B cell (primary cell): ENCODE measurements at places on chromosomes 5 and 9. TPM values are rescaled to one million over a fixed set of nuclear protein-coding genes. Genes with fewer than 3 reads are reported as not detected.

- DNase-seq: no peak
- no peak overlapping the region for H3K27ac ChIP-seq
- no peaks in the 10 kb centered on the region for H3K36me3 ChIP-seq
- H3K4me3 ChIP-seq: no peak overlapping the region
- peaks cover 3% of the 10 kb centered on the region for H3K4me1 ChIP-seq
Measured at GRCh38 chr5:173279166-173279565, 44.2 kb upstream of the NKX2-5 start.

GRCh38 chr9:19485193-19485592 lies 76.4 kb downstream of the ACER2 start:
- H3K4me3 ChIP-seq: no peak overlapping the region
- DNase-seq: no peak
- no peaks in the 10 kb centered on the region for H3K36me3 ChIP-seq
- H3K27ac ChIP-seq: no peak overlapping the region
- H3K4me1 ChIP-seq: no peaks in the 10 kb centered on the region
- H3K27me3 ChIP-seq: no peaks in the 10 kb centered on the region

DNA sequence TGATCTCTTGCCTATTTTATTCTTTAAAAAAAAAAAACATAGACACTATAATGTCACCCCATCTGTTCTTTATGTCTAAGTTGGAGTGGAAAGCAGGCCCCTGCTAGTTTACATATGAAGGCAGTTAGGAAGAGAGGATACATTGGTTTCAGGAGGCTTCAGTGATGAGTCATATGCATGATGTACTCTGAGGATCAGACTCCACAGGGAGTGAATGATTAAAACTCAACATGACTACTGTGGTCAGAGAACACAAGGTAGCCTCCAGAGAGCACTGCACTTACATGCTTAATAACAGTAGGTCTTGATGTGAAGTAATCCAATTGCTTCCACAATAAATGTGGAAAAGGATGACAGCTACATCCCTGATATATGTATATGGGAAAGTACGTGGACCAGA lies 22.7 kb upstream of the FSTL4 start:
- DNase-seq: no peak
- H3K27ac ChIP-seq: no peak overlapping the region
- no peaks in the 10 kb centered on the region for H3K4me1 ChIP-seq

DNA sequence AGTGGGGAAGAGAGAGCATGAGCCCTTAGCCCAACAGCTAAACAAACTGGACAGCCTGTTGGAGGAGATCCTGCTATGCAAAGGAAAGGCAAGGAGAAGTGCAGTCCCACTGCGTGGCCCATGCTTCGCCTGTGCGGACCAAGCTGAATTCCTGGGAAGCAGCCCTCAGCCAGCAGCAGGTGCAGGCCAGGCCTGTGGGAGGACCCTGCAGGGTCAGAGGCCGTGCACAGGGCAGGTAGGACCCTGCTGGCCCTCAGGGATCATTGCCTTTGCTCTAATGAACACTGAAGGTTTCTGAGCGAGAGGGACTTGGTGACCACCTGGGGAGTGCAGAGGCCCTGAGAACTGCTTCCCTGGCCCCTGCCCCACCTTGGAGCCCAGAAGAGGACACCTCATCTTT lies 6.0 kb upstream of the SLC6A19 start:
- DNase-seq: no peak
- H3K36me3 ChIP-seq: no peaks in the 10 kb centered on the region

DNA sequence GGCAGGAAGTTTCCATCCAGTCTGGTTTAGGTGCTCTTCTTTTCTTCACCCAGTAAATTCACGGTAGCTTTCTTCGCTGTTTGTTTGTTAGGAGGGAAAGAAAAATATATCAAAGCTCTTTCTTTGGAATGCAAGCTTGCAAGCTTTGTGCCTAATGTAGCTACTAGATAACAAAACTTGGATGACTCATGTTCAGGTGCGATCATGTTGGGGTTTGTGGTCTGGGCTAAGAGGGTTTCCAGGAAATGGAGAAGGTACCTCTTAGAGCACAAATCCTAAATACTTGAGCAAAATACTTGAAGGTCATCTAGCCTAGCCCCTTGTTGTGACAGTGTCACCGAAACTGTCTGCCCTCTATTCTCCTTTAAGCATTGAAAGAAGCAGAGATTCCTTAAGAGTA lies 17.7 kb downstream of the SRP19 start:
- H3K4me1 ChIP-seq: no peaks in the 10 kb centered on the region
- no peak overlapping the region for H3K27ac ChIP-seq
- no peak for DNase-seq
- H3K27me3 ChIP-seq: no peaks in the 10 kb centered on the region
- peaks cover 68% of the 10 kb centered on the region for H3K36me3 ChIP-seq
- no peak overlapping the region for H3K4me3 ChIP-seq

DNA sequence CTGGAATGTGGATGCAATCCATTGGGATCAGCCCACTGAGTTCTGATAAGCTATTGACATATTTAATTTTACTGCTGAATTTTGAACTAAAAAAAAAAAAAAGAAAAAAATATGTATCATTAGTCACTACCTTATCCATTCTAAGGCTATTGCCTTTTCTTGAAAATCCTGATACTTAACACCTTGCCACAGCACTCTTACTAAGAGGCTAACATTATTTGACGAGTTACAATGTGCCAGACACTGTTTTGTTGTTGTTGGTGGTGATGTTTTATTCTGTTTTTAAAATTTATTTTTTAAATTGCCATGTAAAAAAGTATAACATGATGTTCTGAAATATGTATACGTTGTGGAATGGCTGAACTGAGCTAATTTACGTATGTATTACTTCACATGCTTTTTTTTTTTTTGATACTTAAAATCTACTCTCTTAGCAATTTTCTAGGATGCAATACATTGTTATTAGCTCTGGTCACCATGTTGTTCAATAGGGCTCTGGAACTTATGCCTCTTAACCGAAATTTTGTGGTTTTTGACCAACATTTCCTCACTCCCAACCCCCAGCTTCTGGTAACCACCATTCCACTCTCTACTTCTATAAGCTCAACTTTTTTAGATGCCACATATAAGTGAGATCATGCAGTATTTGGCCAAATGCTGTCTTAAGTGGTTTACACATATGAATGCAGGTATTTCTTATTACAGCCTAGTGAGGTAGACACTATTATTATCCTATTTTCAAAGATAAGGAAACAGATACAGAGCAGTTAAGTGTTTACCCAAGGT lies 134.8 kb upstream of the PCA3 start:
- H3K4me1 ChIP-seq: peaks cover 11% of the 10 kb centered on the region
- no peaks in the 10 kb centered on the region for H3K27me3 ChIP-seq
- H3K27ac ChIP-seq: no peak overlapping the region
- no peaks in the 10 kb centered on the region for H3K36me3 ChIP-seq

DNA sequence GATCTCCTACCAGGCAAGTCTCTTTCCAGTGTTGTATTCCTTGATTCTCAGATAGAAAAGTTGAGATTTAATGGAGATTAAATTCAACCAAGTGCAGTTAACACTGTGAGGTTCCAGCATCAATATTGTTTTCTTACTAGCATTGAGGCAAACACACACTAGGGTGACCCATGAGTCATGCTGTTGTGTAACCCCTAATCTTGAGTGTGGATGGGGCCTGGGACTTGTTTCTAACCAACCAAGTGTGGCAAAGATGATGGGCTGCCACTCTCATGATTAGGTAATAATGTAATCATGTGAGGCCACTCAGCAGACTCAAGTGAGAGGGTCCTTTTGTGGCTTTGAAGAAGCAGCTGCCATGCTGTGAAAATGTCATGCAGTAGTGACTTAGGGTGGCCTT lies 394.2 kb downstream of the IRX2 start:
- H3K27ac ChIP-seq: no peak overlapping the region
- no peak for DNase-seq

GRCh38 chr5:139690064-139690802 lies 42.1 kb downstream of the CXXC5 start:
- no peaks in the 10 kb centered on the region for H3K27me3 ChIP-seq
- no peak overlapping the region for H3K4me3 ChIP-seq
- no peaks in the 10 kb centered on the region for H3K36me3 ChIP-seq
- DNase-seq: peak; percentile 71
- H3K4me1 ChIP-seq: peaks cover 47% of the 10 kb centered on the region

- no peak overlapping the region for H3K4me3 ChIP-seq
- no peak overlapping the region for H3K27ac ChIP-seq
- no peaks in the 10 kb centered on the region for H3K4me1 ChIP-seq
- no peak for DNase-seq
- H3K36me3 ChIP-seq: no peaks in the 10 kb centered on the region
Measured at GRCh38 chr5:147759441-147759840, 23.1 kb downstream of the JAKMIP2 start.

DNA sequence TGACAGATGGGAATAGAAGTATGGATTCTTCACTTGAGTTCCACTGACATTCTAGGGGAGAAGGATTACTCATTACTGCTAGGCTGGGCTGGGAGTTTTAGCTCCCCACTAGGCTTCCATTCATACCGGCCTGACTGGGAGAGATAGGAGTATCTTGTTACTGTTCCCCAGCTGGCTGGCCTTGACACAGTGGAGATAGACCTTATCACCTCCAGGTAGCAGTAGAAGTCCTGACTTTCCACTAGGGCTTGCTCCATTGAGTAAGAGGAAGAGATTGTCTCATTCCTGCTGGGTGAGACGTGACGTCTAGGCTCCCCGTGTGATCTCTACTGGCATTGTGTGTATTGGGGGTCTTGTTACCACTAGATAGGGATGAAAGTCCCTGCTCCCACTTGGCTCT lies 156.4 kb downstream of the CACNA1B start:
- no peaks in the 10 kb centered on the region for H3K36me3 ChIP-seq
- H3K4me3 ChIP-seq: no peak overlapping the region
- no peak for DNase-seq
- H3K27me3 ChIP-seq: peaks cover 10% of the 10 kb centered on the region
- no peak overlapping the region for H3K27ac ChIP-seq

GRCh38 chr9:35322075-35322885 lies 160.5 kb downstream of the UNC13B start:
- no peak overlapping the region for H3K27ac ChIP-seq
- peaks cover 3% of the 10 kb centered on the region for H3K4me1 ChIP-seq
- H3K36me3 ChIP-seq: no peaks in the 10 kb centered on the region
- no peak for DNase-seq
- no peak overlapping the region for H3K4me3 ChIP-seq

- DNase-seq: no peak
- H3K4me1 ChIP-seq: no peaks in the 10 kb centered on the region
- H3K36me3 ChIP-seq: no peaks in the 10 kb centered on the region
- no peaks in the 10 kb centered on the region for H3K27me3 ChIP-seq
- H3K27ac ChIP-seq: no peak overlapping the region
- H3K4me3 ChIP-seq: no peak overlapping the region
Measured at GRCh38 chr5:112183103-112183711, 235.9 kb downstream of the EPB41L4A start.

DNA sequence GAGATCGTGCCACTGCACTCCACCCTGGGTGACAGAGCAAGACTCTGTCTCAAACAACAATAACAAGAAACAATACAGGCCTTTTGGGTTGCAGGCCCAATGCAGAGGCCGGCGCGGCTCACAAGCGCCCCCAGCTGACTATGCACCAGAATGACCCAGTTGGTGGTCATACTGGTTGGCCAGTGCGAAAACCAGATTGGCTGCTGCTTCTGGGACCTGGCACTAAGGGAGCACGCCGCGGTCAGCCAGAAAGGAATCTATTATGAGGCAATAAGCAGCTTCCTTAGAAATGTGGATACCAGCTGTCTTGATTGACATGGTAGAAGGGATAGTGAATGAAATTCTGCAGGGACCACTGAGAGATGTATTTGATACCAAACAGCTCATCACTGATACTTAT lies 35.0 kb downstream of the RANBP17 start:
- no peak overlapping the region for H3K4me3 ChIP-seq
- H3K36me3 ChIP-seq: no peaks in the 10 kb centered on the region
- H3K27ac ChIP-seq: no peak overlapping the region
- H3K4me1 ChIP-seq: no peaks in the 10 kb centered on the region
- DNase-seq: no peak

DNA sequence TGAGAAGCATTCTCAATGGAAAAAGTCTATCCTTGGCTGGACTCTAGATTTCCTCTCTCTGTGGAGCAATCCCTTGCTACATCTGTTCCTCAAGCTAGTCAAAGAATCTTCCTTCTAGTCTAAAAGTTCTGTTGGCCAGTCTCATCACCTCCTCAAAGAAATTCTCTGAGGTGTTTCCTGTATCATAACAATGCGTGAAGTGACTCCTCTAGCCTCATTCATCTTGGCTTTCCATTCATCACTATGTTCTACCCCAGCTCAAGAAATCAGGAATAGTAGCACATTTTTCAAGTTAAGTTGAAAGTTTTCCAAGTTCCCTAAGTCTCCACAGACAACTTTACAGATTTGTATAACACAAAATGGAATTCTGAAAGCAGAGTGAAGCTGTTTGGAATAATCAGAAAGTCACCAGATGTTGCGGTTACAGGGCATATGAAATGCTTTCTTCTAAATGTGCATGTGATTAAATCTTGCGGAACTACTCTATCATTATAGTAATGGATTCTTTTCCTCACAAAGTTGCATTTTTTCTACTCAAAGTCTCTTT lies 176.6 kb upstream of the FREM1 start:
- no peak overlapping the region for H3K4me3 ChIP-seq
- H3K36me3 ChIP-seq: no peaks in the 10 kb centered on the region
- no peak for DNase-seq
- H3K27me3 ChIP-seq: no peaks in the 10 kb centered on the region
- H3K4me1 ChIP-seq: no peaks in the 10 kb centered on the region

Gene LEAP2
- total RNA-seq: 5.4 and 5.9 TPM in 2 replicates

Gene ADAMTS16
- total RNA-seq: not detected in 2 replicates

Gene C5
- total RNA-seq: 9.4 and 10.4 TPM in 2 replicates

Gene TMEM141
- total RNA-seq: 35.7 and 39.1 TPM in 2 replicates

Gene PCDHA5
- total RNA-seq: not detected in 2 replicates

Gene TRAF1
- 12.2 and 13.1 TPM in 2 replicates for total RNA-seq

Gene SHISAL2B
- not detected in 2 replicates for total RNA-seq

Gene TEX48
- not detected in 2 replicates for total RNA-seq

Gene NUTM2G
- total RNA-seq: not detected in 2 replicates

Gene EIF4E1B
- not detected in 2 replicates for total RNA-seq

Gene SPINK13
- not detected in 2 replicates for total RNA-seq

Gene GFRA3
- total RNA-seq: not detected in 2 replicates

Gene SPATA31D4
- not detected in 2 replicates for total RNA-seq
